ENCODE measurements at places on chromosomes 6 and 20.

DNA sequence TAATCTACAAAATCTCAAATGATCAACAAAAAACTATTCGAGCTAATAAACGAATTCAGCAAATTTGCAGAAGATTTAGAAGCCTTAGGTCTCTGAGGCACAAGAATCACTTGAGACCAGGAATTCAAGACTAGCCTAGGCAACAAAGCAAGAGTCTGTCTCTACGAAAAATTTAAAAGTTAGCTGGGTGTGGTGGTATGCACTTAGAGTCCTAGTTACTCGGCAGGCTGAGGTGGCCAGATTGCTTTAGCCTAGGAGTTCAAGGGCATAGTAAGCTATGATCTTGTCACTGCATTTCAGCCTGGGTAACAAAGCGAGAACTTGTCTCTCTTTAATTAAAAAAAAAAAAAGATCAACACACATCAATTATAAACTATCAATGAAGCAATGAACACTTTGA lies 34.2 kb downstream of the FAM184A start:
- DNase-seq: no peak

GRCh38 chr6:152100183-152100618 lies 292.7 kb downstream of the ESR1 start:
- DNase-seq: no peak

DNA sequence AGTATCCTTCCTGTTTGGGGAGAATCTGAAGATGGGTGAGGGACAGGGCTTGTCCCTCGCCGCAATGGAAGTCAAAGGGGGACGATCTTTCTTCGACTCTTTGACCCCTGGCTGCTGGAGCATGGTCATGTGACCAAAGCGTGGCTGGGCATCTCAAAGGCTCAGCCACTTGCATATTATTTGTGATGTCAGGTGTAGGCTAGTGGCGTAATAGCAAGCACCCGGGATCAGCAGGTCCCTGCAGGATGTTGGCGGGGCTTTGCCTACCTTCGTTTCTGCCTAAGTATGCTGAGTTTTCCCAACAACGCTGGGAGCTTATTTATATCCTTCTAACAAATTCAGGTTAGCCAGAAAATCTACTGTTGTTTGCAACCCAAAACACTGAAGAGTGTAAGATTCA lies 50.3 kb upstream of the IL20RA start:
- no peak for DNase-seq

GRCh38 chr6:3607599-3607998 lies 143.9 kb downstream of the PXDC1 start:
- no peak for DNase-seq

DNA sequence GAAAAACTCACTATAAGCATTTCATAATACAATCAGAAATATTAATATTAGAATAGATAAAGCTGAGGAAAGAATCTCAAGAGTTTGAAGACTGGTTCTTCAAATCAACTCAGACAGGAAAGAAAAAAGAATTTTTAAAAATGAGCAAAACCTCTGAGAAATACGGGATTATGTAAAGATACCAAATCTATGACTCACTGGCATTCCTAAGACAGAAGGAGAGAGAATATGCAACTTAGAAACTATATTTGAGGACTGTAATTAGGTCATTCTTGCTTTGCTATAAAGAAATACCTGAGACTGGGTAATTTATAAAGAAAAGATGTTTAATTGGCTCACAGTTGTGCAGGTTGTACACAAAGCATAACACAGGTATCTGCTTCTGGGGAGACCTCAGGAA lies 665.1 kb downstream of the RNF144B start:
- no peak for DNase-seq

- DNase-seq: no peak
These were observed 101.2 kb downstream of the SNAP25 start for GRCh38 chr20:10319855-10320254.

- no peak for DNase-seq
These were observed 13.0 kb downstream of the PCK1 start for GRCh38 chr20:57573894-57574293.

DNA sequence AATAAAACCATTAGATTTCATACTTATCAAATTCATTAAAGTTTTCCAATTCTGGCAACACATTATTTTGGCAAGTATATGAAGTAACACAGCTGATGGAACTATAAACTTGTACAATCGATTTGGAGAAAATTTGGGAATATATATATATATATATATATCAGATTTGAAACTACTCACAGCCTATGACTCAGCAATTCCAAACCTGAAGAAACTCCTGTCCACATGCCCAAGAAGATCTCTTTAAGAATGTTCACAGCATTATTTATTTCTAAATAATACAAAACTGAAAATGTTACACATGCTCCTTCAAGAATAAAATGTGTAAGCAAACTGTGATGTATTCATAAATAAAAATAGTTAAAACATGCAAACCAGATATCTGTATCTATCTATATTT lies 270.1 kb downstream of the TFAP2A start:
- DNase-seq: no peak

DNA sequence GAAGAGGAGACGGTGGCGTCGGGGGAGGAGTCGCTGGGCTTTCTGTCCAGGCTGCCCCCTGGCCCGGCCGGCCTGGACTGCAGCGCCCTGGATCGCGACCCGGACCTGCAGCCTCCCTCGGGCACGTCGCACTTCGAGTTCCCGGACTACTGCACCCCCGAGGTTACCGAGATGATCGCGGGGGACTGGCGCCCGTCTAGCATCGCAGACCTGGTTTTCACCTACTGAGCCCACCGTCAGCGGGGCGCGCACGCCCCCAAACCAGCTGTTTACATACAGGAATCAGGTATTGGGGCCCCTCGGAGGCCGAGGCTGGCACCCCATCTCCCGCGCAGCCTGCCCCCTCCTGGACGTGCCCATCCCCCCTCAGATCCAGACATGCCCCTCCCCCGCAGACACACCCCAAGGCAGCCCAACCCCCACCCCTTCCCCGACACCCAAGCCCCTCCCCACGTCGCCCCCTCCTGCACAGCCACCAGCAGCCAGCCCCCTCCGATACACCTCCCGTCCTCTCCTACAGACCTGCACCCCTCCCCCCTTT lies 1.4 kb downstream of the SOX12 start:
- DNase-seq: no peak

GRCh38 chr20:32236048-32236533 lies 28.4 kb downstream of the POFUT1 start:
- no peak for DNase-seq

DNA sequence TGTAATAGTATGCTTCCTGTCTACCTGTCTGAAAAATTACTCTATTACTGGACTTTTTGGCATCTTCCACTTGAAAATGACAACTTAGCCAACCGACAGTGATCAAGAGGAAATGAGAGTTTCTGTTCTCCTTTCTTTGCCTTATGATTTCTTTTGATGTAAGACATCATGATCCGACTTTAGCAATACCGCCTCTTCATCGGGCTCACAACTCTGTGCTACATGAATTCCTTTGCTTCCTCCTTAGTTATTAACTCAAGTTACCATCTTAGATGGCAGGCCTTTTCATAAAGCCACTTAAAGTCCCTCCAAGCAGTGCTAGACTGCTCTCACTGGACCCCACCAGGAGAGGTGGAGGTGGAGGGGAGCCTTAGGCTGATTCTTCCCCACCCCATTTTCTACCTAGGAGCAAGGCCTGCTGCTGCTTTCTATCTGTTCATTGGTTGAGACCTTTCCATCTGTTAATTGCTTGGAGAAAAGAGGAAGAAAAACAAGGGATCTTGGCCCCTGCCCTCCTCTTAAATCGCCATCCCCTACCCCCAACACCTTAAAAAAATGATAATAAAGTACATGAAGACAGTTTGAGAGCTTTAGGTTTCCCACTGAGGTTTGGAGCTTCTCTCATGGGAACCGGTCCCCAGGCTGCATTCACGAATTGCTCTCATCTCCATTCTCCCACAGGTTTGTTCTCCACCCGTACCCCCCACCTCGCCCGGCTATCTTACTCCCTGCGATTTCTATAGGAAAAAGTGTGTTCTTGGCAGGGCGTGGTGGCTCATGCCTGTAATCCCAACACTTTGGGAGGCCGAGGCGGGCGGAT lies 21.6 kb upstream of the MCM3 start:
- no peak for DNase-seq

GRCh38 chr6:33314515-33314942 lies 651 bp upstream of the TAPBP start:
- DNase-seq: no peak

- DNase-seq: no peak
These were observed 1.8 kb upstream of the ABT1 start for GRCh38 chr6:26594730-26595632.

- no peak for DNase-seq
These were observed 160.1 kb downstream of the ERMARD start for GRCh38 chr6:169911264-169912263.

DNA sequence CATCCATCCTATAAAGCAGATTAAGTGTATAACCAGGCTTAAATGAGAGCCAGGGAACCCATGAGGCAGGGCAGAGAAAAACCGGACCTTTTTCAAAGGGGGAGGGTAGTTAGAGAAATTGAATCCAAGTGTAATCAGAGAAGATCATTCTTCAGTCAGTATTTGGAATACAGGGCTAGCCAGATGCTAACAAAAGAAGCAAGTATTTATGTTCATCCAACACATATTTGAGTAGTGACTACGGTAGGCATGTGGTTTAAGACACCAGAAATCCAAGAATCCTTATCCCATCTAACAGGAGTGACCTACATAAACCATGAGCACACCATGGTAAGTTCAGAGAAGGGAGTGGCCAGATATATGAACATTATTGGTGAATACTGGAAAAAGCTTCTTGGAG lies 46.8 kb upstream of the FAM83C start:
- DNase-seq: no peak

DNA sequence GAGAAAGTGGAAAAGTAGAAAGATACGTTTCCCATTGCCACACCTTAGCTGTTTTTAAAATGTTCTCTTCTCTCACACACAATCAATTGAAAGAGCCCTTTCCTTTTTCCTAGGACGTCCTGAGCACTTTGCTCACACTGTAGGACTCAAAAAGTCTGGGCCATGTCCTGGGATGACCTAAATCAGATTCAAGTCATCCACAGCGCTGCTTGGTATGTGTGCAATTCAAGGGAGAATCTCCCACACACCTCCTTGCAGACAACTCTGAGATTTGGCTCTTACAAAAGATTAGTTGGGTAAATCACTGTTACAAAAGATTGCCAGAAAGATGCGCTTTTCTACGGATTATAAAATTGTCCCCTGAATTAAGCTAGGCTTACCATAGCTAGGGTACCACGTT lies 130.1 kb downstream of the RNASET2 start:
- no peak for DNase-seq

DNA sequence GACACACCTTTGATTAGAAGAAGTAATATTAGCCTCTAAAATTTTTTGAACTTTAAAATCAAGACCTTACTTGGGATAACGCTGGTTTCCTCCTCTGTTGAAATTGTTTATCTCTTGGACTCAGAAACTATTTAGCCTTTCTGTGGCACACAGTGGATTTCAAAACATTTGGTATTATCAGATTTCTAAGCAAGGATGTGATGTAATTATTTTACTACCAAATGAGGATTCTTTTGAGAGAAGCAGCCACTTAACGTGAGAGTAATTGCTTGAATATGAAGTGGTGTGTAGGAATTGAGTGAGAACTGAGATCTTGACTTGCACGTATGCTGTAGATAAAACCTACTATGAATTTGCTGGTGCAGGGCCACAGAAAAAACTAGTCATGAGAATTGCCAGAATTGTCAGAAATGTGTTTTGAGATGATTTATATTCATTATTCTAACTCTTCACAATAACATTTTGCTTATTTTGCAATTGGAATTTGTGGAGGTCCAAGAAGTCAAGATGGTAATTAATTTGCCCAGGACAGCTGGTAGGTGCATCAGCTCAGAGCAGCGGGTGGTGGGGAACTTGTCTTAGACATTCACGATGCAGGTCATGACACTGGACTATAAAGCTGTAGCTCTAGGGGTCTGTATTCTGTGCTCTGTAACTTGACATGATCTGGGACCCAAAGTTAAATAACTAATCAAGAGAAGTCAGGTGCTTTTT lies 53.4 kb downstream of the AKAP12 start:
- no peak for DNase-seq
